ENCODE measurements at places on chromosomes 13 and 19.
A peak's percentile ranks its signal among the peaks of the same experiment; 100 is the strongest.

DNA sequence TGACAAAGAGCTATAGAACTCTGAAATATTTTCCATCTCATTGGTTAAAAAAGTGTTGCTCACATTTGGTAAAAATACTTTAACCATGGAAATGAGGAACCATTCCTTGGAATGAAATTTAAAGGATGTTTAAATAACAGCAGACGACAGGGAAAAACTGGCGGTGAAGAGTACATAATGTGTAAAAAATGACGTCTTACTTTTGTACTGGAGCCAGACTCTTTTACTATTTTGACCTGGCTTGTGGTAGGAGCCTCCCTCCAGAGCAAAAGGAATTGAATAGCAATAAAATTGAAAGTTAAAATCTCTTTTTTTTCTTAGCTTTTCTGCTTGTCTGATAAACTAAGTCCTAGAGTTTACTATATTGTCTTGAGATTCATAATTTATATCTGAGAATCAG is 426.2 kb upstream of the KLHL1 start:
- no peak for DNase-seq

- no peak for DNase-seq
Measured at GRCh38 chr13:78675112-78675511, 16.2 kb upstream of the OBI1 start.

GRCh38 chr13:66835040-66835628 is 395.0 kb downstream of the PCDH9 start:
- DNase-seq = peak; percentile 70

GRCh38 chr13:107202371-107203023 is 634.6 kb upstream of the ARGLU1 start:
- DNase-seq = no peak

DNA sequence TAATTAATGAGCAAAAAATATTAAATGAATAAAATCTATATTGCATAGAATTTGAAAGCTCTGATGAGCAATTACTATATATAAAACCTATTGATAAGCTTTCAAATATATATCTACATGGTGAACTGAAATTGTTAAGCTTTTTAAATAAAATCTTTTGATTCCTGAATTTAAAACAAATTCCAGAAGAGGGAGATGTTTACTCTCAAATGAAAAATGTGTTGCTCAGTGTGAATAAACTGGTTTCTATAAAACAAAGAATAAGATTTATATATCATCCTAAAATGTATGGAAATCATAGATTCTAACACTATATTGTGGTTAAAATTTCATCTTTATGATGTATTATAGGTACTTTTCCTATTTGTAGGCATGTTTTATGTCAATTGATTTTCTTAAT is 171.5 kb upstream of the SLITRK6 start:
- no peak for DNase-seq

DNA sequence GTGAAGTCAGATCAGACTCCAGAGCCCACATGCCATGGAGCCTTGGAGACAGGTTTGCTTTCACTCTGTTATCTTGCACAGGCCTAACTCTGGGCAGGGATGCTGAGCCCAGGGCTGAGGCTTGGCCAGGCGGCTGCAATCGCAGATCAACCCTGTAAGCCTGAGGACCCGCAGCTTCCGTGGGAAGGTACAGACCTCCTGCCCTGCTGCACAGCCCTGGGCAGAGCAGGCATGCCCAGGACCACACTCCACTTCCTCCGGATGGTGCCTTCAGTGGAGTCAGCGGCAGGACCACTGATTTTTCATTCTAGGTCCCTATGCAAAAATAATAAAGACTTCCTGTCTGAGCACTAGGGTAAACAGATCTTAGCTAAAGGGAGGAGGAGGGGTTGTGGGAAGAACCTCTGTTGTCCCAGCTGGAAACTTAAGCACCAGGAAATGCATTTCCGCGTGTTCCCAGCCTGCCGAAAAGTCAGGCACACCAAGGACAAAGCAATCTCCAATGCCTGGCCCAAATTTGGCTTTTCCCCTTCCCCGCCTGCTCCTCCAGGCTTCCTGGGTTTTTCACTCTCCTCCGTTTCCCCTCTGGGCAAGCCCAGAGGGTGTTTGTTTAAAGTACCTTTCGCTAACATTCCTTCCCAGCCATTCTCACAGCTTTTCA is 87.3 kb downstream of the KCTD15 start:
- DNase-seq = no peak

DNA sequence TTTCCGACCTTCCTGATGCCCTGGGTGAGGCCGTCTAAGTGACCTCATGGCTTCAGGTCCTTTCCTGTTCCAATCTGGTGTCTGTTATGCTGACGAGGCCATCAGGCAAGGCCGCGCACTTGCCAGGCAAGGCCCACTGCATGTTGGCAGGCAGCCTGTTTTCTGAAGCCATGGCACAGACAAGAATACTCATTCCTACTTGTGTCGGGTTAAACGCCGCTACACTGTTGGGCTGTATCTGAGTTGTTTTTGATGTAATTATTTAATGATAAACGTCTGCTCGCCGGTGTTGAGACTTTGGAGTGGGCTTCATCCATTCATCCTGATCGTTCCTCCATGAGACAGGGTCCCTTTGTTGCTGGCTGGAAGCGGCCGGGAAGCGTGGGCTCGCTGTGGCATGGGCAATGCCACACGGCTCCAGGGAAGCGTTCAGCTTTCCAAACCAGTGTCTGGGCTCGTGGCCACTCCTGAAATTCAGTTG is 92.1 kb downstream of the ATP11A start:
- DNase-seq = peak; percentile 58

GRCh38 chr19:41913538-41914423 is 14.5 kb downstream of the ERFL start:
- DNase-seq = no peak

DNA sequence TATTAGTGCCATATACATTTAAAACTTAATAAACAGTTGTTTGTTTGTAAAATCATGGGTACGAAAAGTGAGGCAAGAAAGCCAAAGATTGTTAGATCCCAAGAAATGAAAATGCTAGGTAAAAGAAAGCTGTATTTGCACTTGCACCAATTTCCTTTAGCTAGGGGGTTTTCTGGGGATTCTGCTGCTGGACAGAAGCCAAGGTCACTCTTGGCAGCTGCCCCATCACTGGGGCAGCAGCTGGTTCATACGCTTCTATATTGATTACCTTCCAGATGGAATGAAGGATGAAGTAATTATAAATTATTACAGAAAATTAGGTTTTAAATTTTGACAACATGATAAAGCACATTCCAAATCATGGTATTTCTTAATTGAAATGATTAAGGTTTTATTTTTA is 127.4 kb downstream of the SLITRK5 start:
- no peak for DNase-seq

DNA sequence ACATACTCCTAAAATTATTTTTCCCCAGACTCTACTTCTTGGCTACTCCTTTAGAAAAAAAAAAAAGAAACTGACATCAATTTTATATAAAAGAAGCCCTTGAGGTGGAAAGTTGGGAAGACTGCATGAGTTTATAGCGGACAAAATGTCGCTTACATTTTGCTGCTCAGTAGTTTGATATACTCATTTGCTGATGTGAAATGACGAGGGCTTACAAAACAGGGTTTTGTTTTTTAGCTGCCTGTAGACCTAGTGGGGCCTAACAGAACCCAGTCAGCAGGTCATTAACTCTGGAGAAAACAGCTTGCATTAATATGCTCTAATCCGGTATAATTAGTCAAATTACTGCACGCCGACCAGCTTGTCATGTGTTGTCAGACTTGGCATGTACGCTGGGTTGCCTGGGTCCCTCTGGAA is 37.6 kb upstream of the MAB21L1 start:
- no peak for DNase-seq

GRCh38 chr13:73935991-73936390 is 198.2 kb downstream of the KLF12 start:
- DNase-seq = no peak
